Activated CD4-positive, alpha-beta T cell treated with anti-CD3 and anti-CD28 coated beads for 36 hours (primary cell): ENCODE measurements at places on chromosomes 4 and X.
A peak's percentile ranks its signal among the peaks of the same experiment; 100 is the strongest.

DNA sequence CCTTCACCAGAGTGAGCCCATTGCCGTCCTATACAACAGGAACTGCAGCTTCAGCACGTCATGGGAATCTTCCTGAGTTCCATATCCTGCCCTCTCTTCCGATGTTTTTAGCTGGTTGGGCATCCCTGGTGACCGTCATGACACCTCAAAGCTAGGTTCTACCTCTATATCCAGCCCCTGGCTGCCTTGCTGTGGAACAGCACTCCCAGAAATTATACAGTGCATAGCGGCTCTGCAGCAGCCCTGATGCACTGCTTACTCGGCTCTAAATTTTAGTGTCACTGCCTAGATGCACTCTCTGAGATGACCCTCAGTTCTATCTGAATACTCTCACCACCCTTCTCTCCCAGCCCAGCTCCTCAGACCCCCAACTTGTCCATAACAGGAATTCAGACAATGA, 44.3 kb downstream of the ARHGEF38 start:
- H3K4me3 ChIP-seq = no peak overlapping the region
- DNase-seq = no peak
- peaks cover 26% of the 10 kb centered on the region for H3K27me3 ChIP-seq

GRCh38 chr4:163193717-163194116, 27.0 kb upstream of the NAF1 start:
- DNase-seq = no peak
- no peaks in the 10 kb centered on the region for H3K4me1 ChIP-seq
- H3K36me3 ChIP-seq = peaks cover 5% of the 10 kb centered on the region
- no peak overlapping the region for H3K27ac ChIP-seq
- H3K27me3 ChIP-seq = peaks cover 4% of the 10 kb centered on the region
- no peak overlapping the region for H3K4me3 ChIP-seq

DNA sequence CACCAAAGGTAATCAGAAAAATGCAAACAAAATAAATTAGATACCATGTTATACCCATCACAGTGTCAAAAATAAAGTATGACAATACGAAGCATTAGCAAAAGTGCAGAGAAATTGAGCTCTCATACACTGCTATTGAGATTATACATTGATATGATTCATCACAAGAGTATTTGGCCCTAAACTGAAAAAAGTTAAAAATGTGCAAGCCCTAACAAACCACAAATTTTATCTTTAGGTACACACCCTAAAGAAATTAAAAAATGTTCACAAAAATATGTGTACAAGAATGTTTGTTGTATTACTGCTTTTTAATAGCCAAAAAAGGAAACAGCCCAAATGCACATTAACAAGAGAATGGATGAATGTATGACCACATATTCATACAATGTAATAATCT, 137.9 kb upstream of the MAGEA10 start:
- H3K27me3 ChIP-seq = no peaks in the 10 kb centered on the region
- no peak overlapping the region for H3K27ac ChIP-seq
- no peak for DNase-seq
- H3K36me3 ChIP-seq = no peaks in the 10 kb centered on the region

DNA sequence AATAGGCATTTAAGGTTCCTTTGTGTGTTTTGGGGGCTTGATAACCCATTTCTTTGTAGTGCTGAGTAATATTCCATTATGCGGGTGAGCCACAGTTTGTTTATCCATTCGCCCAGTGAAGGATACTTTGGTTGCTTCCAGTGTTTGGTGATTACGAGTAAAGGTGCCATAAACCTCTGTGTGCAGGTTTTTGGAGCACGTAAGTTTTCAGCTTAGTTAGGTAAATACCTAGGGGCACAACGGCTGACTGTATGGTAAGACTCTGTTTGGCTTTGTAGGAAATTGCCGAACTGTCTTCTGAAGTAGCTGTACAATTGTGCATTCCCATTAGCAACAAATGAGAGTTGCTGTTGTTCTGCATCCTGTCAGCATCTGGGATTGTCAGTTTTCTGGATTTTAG, 3.8 kb upstream of the TBL1X start:
- peaks cover 46% of the 10 kb centered on the region for H3K4me1 ChIP-seq
- DNase-seq = no peak
- H3K27ac ChIP-seq = peak overlapping the region; percentile 31
